Stimulated activated CD8-positive, alpha-beta memory T cell treated with anti-CD3 and anti-CD28 coated beads, Interleukin-2, amount 100 ng/mL, for 48 hours (primary cell): ENCODE measurements at places on chromosomes 3 and 15.

DNA sequence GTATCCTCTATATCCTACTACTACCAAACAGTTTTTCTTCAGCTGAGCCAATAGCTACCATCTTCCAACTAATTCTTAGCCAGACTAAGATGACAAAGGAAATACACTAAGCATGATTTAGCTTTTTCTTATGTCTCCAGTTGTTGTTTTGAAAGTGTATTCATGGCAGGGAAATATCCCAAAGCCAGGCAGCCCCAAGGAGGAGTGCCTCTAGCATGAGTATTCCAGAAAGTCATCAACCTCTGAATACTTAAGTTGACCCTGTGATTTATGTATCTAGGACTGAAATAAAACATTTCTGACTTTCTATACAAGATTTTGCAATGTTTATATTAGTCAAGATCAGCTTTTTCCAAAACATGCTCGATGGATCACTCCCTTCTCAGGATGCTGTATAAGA lies 449.1 kb downstream of the IL5RA start:
- DNase-seq, result no peak

- no peak for DNase-seq
These were observed 56.2 kb upstream of the DLG1 start for GRCh38 chr3:197354568-197355001.

DNA sequence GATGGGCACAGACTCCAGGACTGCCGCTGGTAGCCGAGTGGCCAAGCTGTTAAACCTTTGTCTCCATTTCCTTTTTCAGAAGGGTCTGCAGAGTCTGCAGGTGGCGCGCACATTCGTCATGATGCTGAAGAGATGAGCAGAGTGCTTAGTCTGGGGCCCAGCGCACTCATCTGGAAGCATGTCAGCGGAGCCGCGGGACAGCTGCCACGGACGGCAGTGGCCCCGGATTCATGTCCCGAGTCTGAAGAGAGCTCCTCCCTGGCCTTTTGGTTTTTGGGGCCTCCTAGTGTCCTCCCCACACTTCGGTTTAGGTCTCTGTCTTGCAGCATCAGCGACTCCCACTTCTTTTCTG lies 42.6 kb downstream of the KLHL25 start:
- DNase-seq, result no peak

GRCh38 chr3:8603115-8603710 lies 41.4 kb downstream of the SSUH2 start:
- DNase-seq, result no peak

- no peak for DNase-seq
These were observed 629.4 kb downstream of the PLOD2 start for GRCh38 chr3:145531548-145531947.

DNA sequence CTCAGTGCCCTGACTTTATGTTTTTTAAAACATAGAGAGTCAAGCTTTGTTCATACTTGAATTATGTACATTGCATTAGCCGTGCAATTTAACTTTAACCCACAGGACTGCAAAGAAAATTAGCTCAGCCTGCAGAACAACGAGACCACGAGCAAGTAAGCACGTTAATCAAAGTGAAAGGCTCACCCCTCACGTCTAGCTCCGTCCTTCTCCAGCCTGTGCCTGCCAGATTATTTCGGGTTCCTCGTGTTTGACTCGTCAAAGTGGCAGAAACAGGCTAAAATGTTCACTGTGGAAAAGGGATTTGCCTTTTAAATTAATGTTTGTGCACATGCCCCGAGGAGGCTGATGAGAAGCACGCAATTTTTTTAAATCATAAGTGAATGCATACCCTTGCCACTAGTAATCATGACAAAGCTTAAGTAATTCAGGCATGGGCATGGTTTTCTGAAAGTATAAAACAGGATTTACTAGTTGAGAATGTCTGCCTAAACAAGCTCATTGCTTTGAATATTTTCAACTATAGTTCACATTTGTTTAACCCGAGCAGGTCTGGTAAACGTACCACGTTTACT lies 15.3 kb downstream of the ZBTB38 start:
- DNase-seq, result no peak

GRCh38 chr3:129961141-129961541 lies 13.4 kb upstream of the TRH start:
- DNase-seq, result no peak

- DNase-seq, result no peak
These were observed 94.0 kb downstream of the WDR76 start for GRCh38 chr15:43920815-43921214.

GRCh38 chr3:115254492-115255196 lies 107.6 kb upstream of the ZBTB20 start:
- DNase-seq, result no peak

DNA sequence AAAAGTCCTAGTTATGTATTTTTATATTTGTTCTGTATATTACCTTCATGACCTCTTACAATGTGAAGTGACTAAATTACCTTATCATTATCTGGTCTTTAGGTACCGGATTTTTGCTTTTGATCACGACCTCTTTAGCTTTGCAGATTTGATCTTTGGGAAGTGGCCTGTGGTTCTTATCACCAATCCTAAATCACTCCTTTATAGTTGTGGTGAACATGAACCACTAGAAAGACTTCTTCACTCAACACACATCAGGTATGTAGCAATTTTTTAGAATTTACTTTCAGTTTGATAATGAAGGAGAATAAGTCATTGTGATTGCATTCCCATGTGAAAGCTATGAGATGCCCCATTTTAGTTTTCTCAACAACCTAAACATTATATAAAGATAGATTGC lies 18.3 kb downstream of the TMEM62 start:
- no peak for DNase-seq

GRCh38 chr3:72613871-72614270 lies 234.4 kb downstream of the SHQ1 start:
- no peak for DNase-seq

DNA sequence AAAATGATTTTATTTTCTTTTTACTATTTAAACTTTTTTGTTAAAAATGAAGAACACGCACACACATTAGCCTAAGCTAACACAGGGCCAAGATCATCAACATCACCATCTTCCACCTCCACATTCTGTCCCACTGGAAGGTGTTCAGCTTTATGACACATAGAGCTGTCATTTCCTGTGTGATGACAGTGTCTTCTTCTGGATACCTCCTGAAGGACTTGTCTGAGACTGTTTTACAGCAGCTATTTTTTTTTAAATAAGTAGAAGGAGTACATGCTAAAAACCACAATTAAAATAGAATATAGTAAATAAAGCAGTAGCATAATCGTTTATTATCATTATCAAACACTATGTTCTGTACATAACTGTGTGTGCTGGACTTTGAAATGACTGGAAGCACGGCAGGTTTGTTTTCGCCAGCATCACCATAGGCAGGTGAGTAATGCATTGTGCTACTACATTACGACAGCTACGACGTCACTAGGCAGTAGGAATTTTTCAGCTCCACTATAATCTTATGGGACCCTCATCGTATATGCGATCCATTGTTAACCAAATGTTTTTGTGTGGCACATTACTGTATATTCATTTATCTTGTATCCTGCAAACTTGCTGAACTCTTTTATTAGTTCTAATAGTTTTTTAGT lies 72.8 kb downstream of the KLF15 start:
- DNase-seq, result no peak

- no peak for DNase-seq
These were observed 172.7 kb upstream of the TP63 start for GRCh38 chr3:189458528-189458927.

DNA sequence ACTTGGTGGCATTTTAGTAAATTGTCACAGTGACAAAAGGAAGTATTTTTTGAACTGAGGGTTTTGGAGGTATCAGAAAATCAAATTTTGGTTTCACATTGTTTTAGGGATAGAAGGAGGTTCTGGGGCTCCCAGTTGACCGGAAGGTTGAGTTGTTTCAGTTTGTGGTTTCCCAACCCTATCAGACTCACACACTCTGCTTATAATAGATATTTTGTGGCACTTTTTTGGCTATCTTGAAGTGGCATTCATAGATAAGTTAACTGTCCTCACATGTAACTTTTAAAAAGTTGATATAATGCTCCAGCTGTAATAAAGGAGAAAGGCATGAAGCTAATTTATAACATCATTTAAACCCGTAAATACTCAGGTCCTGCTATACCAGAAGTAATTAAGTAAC lies 12.8 kb downstream of the ARMC8 start:
- no peak for DNase-seq

GRCh38 chr15:67006083-67007065 lies 59.0 kb upstream of the SMAD3 start:
- DNase-seq, result no peak

DNA sequence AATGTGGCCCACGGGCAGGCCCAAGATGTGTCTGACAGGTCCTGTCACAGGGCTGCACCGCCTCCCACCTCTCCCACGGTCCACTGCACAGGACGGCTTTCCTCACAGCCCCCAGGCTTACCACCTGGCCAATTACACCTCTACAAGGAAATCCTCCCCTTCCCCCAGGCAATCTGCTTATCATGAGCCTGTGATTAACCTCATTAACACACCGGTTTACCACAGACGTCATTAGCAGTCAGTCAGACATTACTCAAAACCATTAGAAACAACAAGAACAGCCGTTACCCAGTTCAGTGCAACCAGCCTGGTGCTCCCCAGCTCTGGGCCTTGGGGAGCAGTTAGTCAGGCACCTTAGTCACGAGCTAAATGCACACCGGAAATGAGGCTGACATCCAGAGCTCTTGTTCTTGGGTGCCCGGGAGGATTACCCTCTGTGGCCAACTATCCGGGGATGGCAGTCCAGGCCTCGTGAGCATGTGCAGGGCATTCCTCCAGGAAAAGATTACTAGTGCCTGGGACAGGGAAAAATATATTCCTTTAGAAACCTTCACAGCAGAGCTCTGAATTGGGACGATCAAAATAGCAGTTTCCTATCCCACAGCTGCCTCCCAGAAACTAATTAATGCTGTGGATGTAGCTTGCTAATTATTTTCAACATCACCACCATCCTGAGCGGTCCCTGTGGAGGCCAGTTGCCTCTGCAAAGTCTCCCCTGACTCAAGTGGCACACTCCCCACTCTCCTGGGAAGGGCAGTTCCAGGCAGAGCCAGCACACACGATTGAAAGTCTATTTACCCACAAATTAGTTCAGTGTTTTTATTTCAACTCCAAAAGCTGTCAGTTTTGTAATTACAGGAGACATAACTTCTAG lies 117.4 kb upstream of the ZBED2 start:
- peak; percentile 20 for DNase-seq

GRCh38 chr15:85620690-85621049 lies 174.1 kb downstream of the KLHL25 start:
- no peak for DNase-seq

- peak; percentile 54 for DNase-seq
These were observed 27.2 kb upstream of the TNFSF10 start for GRCh38 chr3:172550347-172550943.

DNA sequence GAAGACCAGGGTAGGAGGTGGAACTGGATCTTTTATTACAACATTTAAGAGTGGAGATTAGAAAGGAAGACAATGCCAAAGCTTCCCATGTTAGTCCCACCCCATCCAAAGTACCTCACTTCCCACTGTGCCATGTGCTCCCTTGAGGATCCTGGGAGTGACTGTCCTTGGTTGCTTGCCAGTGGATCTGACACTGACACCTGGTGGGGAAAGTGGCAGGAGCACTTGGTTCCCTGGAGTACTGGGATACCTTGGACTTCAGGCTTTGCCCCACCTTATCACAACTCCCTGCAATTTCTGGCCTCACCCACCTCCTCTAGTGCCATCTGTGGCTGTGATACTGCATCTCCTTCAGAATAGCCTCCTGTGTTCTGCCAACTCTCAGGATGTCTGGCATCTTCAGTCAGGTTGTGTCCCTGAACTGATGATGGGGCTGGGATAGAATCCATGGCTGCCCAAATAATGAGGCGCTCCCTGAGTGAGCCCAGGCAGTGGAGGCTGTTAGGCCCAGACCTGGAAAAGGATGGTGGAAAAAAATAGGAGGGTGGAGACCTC lies 1.3 kb downstream of the ELL3 start:
- DNase-seq, result no peak

- DNase-seq, result no peak
These were observed 61.8 kb upstream of the CHRNB4 start for GRCh38 chr15:78702609-78703333.

GRCh38 chr3:105533960-105534359 lies 167.3 kb downstream of the ALCAM start:
- no peak for DNase-seq

GRCh38 chr3:128823008-128823407 lies 56.4 kb upstream of the ACAD9 start:
- no peak for DNase-seq

GRCh38 chr3:104987859-104988258 lies 378.9 kb upstream of the ALCAM start:
- DNase-seq, result no peak

DNA sequence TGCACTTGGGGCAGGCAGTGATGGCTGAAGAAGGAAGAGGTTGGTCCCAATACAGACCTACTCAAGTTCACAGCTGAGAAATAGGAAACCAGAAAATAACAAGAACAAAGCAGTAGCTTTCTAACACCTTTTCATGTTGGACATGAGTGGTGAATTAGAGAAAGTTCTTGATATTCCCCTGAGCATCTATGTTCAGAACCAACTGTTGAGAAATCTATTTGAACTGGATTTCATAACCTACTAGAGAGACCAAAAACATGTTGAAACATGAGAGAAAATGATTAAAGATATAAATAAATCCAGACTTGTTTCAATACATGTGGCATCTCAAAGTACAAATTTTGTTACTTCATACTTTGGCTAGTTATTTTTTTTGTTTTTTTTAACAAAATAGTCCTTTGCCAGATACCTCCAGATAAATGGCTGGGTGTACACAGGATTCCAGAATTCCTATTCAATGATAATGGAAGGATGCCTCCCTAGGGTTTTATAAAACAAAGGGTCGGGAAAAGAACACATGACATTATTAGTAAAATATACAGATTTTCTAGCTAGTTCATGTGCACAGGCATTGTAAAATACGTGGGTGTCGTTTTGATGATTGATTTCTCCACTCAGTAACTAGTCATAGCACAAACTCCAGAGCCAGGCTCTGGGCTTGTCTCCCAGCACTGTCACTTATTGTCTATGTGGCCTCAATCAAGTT lies 34.4 kb upstream of the TNFSF10 start:
- no peak for DNase-seq

- no peak for DNase-seq
These were observed 532.6 kb upstream of the CCDC54 start for GRCh38 chr3:106844638-106845037.

DNA sequence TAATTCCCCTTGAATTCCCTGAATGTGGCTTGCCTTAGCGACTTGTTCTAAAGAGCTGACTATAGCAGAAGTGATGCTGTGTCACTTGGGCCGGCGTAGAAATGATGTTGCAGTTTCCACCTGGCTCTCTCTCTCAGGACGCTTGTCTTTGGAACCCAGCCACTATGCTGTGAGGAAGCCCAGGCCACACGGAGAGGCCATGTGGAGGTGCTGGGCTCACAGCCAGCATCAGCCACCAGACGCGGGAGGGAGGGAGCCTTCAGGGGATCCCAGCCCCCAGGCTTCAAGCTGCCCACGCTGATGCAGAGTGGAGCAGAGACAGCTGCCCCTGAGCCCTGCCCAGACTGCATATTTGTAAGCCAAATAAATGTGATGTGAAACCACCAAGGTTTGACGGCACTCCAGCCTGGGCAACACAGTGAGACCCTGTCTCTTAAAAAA lies 18.6 kb downstream of the RNU5B-1 start:
- no peak for DNase-seq
